NCI-H526 treated with DMSO at 0.1 percent for 48 hours (cell line): ENCODE measurements at places on chromosomes 7 and 10.

- DNase-seq: no peak
Observed at GRCh38 chr7:145729691-145730090, 386.9 kb upstream of the CNTNAP2 start.

DNA sequence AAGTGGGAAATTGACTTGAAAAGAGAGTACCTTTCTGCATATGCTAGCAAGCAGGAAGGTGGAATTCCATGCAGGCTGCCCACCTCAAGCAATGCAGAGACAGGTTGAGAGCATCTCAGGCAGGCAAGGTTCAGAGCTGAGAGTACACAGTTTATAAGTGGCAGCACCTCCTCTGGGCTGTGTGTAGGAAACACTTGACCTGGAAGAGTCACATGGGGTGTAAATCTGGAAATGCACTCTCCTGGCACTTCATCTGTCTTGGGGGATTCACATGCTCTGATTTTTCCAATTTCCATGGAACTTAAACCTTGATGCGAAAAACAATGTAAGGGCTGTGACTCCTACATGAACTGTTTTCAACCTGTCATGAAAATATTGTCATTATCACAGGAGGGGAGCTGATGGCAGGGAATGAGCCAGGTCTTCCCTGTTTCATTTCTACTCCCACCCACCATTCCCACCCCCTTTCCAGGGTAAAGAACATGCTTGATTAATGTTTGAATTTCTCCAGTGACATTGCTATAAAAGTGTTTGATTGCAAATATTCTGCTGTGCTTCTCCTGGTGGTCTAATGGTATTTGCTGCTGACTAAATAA, 328.3 kb downstream of the BICC1 start:
- no peak for DNase-seq

GRCh38 chr10:113563306-113564088, 10.6 kb downstream of the HABP2 start:
- peak; percentile 35 for DNase-seq

- no peak for DNase-seq
Observed at GRCh38 chr10:49243139-49243538, 54.9 kb upstream of the TMEM273 start.

- no peak for DNase-seq
Observed at GRCh38 chr10:110495731-110496552, 1.8 kb upstream of the DUSP5 start.

GRCh38 chr10:25142116-25142864, 32.5 kb upstream of the GPR158 start:
- DNase-seq: no peak

DNA sequence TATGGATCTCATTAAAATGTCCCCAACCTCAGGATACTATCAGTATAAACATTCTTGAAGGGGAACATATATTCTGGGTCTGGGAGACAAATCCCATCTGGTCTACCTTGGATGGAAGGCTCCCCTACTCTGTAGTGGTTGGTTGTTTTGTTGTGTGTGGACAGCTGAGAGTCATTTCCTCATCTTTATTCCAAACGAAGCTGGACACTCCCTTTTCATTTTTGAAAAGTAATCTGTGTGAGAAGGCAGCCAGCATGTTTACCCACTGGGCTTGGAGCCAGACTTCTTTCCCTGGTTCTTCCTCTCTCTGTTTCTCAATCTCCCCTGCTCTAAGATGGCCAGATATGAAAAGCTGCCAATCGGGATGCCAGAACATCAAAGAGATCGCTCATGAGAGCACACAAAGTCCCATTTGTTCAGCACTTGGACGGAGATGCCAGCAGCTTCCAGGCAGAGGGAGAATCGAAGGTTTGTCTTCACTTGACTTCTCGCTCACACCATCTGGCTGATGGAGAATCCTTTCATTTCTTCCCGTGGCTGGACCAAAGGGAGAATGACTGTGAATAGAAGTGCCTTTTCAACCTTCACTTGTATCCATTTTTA, 108.1 kb upstream of the AGR3 start:
- no peak for DNase-seq

- DNase-seq: no peak
Observed at GRCh38 chr10:126117196-126117595, 220.8 kb downstream of the FANK1 start.

GRCh38 chr7:76294344-76295024, 8.0 kb upstream of the HSPB1 start:
- peak; percentile 74 for DNase-seq

- no peak for DNase-seq
Observed at GRCh38 chr10:100359030-100359432, 12.0 kb downstream of the SCD start.

- DNase-seq: no peak
Observed at GRCh38 chr10:43573250-43574000, 991 bp downstream of the ZNF239 start.

DNA sequence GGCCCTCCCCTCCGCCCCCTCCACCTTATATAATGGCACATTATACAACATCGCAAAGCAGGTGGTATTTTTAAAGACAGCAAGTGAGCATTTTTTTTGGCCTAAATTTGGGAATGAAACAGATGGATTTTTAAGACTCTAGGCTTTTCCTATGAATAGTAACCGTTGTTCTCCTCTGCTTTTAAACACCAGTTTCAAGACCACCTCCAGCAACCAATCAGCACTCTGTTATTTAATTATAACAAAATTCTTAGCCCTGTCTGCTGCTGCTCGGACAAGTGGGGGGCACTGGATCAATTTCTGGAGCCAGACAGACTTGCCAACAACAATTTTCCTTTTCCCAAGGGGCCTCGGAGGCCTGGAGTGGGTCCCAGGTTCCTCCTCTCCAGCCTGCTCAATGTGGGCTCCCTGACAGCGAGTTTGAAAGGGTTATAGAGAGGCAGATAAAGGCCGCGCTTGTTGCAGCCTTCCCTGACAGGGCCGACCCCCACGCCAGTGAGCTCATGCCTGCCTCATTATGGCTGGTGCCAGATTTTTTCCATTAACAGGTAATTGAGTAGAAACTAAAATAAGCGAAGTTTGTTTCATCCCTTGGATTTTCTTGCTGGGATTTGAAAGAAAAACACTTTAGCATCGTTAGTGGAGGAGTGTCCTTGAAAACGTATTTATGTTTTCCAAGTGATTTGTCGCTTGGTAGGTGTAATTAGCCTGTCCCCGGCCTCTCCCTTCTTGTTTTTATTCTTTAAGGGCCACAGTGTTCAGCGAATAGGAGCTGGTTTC, 227.3 kb downstream of the TCF7L2 start:
- no peak for DNase-seq
